ENCODE measurements at places on chromosomes 3 and 15.

DNA sequence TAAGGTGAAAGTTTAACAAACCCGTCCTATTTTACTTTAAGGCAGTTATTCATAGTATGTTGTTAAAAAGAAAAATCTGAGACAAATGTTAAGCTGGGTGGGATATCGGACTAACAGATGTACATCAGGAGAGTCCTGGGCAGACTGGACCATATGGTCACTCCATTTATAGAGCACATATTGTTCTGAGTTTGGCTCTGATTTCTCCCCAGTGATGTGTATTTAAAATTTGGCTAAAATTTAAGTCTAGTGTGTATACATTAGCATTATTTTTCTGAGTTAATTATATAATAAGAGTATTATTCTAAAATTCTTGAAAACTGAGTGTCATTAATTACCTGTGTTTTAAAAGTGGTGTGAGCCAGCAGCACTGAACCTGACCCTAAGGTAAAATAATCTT lies 6.1 kb downstream of the GMPS start:
- DNase-seq, result no peak

DNA sequence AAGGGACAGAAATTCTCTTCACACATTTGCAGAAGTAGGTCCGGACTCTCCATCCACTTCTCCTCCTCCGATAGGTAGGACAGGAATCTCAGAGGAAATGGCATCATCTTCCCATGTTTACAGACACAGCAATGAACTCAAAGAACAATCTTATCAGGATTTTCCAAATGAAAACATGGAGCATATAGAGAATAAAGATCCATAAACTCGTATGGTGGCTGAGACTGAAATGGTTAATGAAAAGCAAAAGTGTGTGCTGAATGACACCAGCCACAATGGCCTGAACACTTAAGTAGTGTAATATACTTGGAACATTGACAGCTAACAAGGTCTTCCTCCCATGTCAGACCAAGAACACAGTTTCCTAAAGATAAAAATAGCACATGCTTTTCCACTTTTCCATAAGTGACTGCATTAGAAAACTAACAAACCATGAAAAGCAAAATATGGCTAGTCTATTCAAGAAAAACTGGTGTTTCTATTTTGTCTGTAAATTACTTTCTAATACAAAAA lies 5.8 kb downstream of the CCRL2 start:
- DNase-seq, result no peak

DNA sequence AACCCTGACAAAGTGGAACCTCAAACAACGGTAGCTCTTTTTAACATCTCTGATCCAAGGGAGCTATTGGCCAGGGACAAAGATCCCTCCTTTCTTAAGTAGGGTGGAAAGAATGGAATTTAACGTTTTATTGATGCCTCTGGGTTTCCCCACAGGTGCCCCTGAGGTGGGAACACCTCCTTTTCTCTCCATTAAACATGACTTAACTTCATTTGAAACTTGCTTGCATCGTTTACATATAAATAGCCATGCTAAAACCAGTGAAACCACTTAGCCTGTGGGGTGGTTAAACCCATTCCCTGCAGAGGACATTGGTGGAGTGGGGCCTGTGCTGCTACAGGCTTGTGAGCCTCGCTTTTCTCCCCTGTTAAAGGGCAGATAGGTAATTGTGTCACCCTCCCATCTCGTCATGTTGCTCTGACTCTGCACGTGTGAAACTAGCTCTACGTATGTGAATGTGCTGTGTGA lies 9.7 kb downstream of the CGNL1 start:
- DNase-seq, result no peak

- DNase-seq, result no peak
Measured at GRCh38 chr3:155065537-155065936, 14.6 kb upstream of the MME start.

DNA sequence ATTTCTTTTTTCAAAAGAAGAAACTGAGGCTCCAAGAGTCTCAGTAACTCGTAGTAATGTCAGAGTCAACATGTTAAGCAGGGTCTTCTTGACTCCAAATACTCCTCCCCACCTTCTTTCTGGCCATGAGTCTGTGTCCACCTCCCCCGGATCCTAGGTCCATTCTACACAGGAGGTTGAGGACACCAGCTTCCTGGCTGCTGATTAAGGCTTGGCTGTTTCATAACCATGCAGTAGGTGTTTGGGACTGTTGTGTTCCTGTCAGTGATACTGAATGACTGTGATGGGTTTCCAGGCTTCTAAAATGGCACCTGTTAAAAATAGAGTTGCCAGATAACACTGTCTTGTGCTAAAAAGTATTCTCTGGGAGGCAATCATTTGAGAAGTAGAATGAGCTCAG lies 130.8 kb upstream of the IL12A start:
- no peak for DNase-seq

DNA sequence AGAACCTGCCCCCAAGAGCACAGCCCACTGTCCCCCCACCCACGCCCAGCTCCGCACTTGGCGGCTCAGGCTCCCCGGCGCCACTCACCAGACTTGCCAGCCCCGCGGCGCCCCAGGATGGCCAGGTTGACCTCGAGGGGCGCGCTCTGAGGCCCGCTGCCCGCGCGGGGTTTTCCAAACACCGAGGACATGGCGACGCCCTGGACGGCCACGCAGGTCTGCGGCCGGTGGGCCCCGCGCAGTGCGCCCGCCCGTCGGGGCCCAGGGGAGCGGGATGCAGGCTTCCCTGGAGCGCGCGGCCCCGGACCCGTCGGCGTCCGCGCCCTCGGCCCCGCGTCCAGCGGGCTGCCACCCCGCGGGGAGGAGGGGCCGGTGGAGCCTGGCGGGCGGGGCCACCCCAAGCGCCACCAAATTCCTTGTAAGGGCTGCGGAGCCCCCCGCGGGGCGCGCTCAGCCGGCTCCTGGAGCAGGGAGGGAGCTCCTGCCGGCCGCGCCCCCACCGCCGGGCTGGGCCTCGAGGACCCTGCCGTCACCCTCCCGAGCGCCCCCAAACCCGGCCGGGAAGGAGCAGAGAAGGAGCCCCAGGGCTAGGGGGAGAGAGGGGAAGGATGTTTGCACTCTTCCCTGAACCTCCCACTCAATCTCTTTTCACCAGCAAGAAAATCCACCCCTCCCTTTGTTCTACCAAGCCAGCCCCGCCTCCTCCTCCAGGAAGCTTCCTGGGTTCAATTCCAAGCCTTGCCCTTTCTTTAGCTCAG lies at the start of gene RASL12:
Gene RASL12, minus strand, starts transcription at position 347 of the 758 bp plus-strand sequence. Its CDS starts 156 bp downstream, at position 191.
- no peak for DNase-seq

- no peak for DNase-seq
Measured at GRCh38 chr3:100067589-100067988, 46.7 kb downstream of the FILIP1L start.

DNA sequence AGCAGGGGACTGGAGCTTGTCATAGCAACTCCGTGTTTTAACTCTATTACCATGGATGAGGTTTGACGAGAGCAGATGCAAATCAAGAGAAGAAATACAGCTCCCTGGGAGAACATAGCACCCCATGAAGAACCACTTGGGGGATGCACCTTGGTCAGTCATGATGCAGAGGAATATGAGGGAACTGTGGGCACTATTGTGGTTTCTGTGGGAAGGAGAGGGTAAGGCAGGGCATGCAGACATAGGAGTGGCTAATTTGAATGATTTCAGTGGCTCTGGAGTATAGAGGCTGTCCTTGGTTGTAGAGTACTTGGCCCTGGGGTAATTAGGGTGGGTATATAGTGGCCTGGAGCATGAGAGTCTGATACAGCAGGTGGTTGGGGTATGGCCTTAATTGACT lies 131.9 kb downstream of the EDEM1 start:
- DNase-seq, result no peak
